Caco-2 (cell line): ENCODE measurements at places on chromosomes 3 and 15. TPM values are rescaled to one million over a fixed set of nuclear protein-coding genes. Genes with fewer than 3 reads are reported as not detected.

The ASB14 gene
- total RNA-seq: not detected in 2 replicates

The CIDEC gene
- 1.9 and 3.8 TPM in 2 replicates for total RNA-seq

DNA sequence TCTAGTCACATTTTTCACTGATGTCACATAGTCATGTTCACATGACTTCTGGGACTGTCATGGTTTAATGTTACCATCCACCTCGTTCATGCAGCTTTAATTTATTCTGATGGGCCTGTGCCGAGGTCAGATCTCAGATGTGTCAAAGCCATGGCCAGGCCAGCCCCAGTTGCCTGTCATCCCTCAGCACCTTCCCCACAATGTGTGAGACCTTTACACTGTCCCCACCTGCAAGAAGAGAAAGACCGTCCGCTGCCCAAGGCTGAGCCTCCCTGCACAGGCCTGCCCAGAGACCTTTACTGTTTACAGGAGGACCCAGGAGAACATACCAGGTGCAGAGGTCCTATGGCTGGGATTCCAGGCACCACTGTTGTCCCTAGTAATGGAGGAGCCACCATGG lies 12.8 kb upstream of the KLF15 start:
- DNase-seq: no peak

DNA sequence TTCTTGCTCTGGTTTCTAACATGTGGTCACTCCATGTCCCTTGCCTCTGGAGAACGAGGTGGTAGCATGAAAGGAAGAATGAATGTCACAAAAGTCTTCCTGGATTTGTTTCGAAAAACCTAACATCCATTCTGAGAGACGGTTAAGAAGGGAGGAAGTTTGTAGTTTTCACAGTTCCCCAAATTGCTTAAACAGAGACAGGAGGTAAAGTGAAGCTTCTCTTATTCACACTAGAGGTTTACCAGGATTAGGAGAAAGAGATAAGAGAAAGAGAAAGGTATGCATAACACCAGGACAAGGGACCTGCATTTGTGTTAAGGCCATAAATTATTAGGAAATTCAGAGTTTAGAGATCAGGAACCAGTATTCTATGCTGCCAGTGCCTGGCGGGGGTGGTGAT lies 228.1 kb downstream of the CPNE4 start:
- no peak for DNase-seq

DNA sequence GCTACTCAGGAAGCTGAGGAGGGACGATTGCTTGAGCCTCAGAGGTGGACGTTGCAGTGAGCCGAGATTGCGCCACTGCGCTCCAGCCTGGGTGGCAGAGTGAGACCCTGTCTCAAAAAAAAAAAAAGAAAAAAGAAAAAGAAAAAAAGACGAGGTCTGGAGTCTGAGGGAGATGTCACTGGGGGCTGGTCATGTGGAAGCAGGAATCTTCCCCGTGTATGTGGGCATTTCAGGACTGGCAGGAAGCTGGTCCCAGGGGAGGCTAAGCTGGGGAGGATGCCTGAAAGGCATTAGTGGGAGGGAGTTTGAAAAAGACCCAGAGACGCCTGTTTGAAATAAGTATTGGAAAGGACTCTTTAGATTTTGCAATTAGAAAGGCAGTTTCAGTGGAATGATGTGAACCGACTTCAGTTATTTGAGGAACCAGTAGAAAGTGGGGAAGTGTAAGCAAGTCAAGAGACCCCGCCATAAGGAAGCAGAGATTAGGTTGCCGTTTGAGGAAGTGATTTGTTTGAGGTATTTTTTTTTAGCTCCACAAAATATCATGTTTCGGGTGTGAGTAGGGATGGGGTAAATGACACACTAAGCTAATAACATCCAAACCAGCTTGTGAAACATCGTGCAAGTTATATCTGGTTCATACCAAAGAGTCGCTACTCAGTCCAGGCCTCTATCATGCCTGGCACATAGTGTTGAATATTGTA lies 55.5 kb downstream of the ST6GAL1 start:
- DNase-seq: no peak

DNA sequence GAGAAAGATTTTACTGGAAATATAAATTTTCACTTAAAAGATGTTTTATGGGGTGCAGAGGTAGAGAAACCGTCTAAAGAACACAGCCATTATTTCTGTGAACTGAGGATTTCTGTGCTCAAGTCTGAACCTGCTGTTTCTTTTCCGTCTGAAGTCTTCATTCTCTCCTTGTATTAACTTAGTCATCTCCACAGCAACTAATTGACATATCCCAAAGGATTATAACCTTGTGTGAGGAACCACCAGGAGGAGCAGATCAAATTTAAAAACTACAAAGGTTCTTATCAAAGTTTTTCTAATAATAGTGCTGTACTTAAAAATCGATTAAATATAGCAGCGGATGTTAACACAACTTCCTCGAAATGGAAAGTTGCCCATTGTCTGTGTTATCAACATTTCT lies 31.1 kb upstream of the ICE2 start:
- DNase-seq: no peak

The GOLGA6D gene
- total RNA-seq: not detected in 2 replicates

DNA sequence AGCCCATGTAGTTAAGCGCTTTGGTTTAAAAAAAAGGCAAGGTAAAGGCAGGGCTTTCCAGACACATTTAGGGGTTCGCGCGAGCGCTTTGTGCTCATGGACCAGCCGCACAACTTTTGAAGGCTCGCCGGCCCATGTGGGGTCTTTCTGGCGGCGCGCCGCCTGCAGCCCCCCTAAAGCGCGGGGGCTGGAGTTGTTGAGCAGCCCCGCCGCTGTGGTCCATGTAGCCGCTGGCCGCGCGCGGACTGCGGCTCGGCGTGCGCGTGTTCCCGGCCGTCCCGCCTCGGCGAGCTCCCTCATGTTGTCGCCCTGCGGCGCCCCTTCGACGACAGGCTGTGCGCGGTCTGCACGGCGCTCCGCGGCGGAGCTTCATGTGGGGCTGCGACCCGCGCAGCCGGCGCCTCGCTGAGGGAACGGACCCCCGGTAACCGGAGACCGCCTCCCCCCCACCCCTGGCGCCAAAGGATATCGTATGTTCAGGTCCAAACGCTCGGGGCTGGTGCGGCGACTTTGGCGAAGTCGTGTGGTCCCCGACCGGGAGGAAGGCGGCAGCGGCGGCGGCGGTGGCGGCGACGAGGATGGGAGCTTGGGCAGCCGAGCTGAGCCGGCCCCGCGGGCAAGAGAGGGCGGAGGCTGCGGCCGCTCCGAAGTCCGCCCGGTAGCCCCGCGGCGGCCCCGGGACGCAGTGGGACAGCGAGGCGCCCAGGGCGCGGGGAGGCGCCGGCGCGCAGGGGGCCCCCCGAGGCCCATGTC lies 927 bp downstream of the SMAD6 start:
- peak; percentile 28 for DNase-seq

DNA sequence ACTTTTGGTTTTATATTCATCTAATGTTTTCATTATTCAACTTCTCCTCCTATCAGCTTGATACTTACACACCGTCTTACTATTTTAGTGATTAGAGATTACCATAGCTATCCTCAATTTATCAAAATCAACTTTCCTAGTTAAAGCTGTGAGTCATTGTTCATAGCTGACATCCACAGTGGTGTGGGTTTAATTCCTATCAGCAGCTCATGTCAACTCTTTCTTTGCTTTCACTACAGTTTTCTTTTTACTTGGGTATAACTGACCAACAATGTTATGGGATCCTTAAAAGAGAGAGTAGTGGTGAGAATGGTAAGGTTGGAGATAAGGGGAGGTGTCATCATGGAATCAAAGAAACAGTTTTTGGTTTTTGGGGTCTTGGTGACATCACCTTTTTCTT lies 112.7 kb downstream of the NFKBIZ start:
- no peak for DNase-seq

DNA sequence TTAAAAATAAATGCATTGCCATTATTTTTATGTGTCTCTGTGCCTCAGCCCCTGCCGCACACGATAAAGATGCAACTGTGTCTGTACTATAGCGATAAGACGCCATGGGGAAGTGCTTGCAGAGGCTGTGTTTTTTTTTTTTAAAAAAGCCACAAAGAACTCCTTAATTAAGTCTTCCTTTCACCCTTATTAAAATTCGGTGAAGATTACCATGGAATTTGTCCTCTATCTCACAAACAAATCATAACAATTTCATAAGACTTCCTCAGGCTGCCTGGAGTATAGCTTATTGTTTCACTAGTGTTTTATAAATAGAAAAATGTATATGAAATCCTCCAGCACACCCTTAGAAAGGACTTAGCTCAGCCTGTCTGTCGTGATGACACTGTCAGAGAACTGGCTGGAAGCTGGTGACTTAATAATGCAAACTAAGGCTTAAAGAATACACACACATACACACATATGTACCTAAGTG lies 374.8 kb upstream of the SLCO3A1 start:
- DNase-seq: no peak

The HESX1 gene
- 1.2 and 1.5 TPM in 2 replicates for total RNA-seq

DNA sequence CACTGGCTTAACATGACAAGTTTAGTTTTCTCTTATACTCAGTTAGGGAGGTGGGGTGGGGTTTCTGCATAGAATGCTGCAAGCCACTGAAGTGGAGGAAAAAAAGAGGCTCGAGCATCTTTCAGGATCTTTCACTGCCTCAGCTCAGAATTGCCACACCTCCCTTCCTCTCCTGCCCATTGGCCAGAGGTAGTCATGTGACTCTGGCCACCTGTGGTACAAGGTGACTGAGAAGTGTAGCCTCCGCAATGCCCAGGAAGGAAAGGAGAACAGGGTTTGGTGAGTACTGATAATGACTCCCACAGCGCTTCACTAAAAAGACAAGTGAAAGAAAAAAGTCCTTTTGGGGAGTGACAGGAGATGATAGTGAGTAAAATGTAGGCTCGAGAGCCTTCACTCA lies 124.3 kb upstream of the TRIM42 start:
- DNase-seq: no peak

The TICRR gene
- 23.6 and 24.1 TPM in 2 replicates for total RNA-seq

DNA sequence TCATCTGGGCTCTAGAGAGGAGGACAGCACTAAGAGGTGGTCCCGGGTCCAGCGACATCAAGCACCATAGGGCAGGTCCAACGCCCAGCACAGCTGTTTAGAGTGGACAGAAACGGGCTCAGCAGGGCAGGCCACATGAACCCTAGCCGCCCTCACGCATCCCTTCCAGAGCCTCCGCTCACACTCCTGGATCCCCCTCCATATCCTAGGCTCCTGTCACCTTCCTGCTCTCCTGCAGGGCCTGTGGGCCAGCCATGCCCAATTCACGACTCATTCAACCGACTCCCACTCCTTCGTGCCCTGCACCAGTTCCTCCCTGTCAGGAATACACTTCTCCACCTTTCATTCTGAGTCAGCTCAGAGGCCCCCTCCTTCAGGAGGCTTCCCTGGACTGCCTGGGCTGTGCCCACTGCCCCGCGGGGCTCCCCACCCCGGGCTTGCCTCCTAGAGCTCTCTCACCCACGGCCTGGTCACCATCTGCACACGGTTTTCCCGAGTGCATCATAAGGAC lies 90.2 kb downstream of the LINGO1 start:
- DNase-seq: no peak

The WDR93 gene
- 0.16 TPM in 1 of 2 replicates, not detected in the other for total RNA-seq

- DNase-seq: no peak
These were observed 34.9 kb upstream of the TIMP4 start for GRCh38 chr3:12193485-12194165.
